Mesothelial cell of epicardium (in vitro differentiated cells): ENCODE measurements at places on chromosomes 1 and 21. TPM values are rescaled to one million over a fixed set of nuclear protein-coding genes. Genes with fewer than 3 reads are reported as not detected.

DNA sequence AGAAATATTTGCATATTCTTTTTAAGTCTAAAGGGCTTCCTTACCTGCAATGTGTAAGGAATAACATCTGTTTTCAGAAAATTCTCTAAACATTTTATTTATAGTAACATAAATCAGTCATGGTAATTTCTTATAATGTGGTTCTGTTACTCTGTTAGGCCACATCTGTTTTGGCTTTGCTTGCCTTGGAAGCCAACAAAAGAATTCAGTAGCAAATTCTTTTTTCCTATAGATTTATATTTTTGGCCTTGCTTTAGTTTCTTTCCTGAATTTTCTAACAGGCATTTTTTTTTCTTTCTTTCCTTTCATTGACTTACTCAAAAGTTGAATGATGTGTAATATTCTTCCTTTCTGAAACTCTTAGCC is 72.2 kb downstream of the OSBPL9 start:
- H3K36me3 ChIP-seq = no peaks in the 10 kb centered on the region
- no peak for DNase-seq
- peaks cover 32% of the 10 kb centered on the region for H3K4me1 ChIP-seq

- H3K4me3 ChIP-seq = no peak overlapping the region
- DNase-seq = no peak
- no peak overlapping the region for H3K27ac ChIP-seq
- H3K27me3 ChIP-seq = peaks cover 2% of the 10 kb centered on the region
- no peaks in the 10 kb centered on the region for H3K36me3 ChIP-seq
- no peaks in the 10 kb centered on the region for H3K4me1 ChIP-seq
Measured at GRCh38 chr1:189787201-189787600, 690.5 kb downstream of the BRINP3 start.

DNA sequence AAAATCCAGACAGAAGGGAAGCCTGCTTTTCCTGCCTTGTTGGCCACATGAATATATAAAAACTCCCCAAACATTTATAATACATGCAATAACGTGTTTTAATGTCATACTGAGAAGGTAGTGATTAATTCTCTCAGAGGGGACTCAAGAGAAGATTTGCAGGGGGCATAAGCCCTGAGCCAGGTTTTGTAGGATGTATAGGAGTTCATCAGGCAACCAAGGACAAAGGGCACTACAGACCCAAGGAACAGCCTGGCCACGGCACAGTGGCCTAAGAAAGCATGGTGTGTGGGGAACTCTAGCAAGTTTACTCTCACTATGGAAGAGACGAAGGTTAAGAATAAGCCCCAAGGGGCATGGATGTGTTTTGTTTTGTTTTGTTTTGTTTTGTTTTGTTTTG is 15.4 kb upstream of the TNNI1 start:
- no peak overlapping the region for H3K4me3 ChIP-seq
- H3K4me1 ChIP-seq = peaks cover 13% of the 10 kb centered on the region
- no peaks in the 10 kb centered on the region for H3K27me3 ChIP-seq

DNA sequence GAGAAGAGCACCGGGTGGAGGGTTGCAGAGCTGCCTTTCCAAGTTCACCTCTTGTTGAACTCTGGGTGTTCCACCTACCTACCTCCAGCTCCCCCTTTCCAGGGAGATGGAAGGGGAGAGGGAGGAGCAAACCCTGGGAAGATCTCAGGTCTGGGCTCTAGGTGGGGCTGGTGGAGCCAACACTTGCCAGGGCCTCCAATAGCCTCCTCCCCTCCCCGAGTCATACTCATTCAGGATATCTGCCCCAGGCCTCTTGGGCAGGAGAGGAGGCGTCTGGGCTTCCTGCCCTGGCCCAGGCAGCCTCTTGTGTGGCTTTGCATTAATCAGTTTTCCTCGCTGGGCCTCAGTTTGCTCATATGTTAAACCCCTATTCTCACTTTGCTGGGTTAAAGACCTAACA is 13.4 kb downstream of the RAP1GAP start:
- no peak overlapping the region for H3K27ac ChIP-seq
- H3K4me3 ChIP-seq = no peak overlapping the region
- peaks cover 9% of the 10 kb centered on the region for H3K4me1 ChIP-seq
- no peak for DNase-seq

ZZZ3 gene
- 63.3 to 66.9 TPM (median 64.5 TPM) in 3 replicates for total RNA-seq

- peak; percentile 49 for DNase-seq
- H3K36me3 ChIP-seq = no peaks in the 10 kb centered on the region
- peaks cover 2% of the 10 kb centered on the region for H3K4me1 ChIP-seq
- H3K27me3 ChIP-seq = peaks cover 88% of the 10 kb centered on the region
- peak overlapping the region; percentile 68 for H3K4me3 ChIP-seq
Measured at GRCh38 chr1:39671433-39671792, 494 bp downstream of the NT5C1A start.
